AG08395 (cell line): ENCODE measurements at places on chromosomes 5 and 9.

DNA sequence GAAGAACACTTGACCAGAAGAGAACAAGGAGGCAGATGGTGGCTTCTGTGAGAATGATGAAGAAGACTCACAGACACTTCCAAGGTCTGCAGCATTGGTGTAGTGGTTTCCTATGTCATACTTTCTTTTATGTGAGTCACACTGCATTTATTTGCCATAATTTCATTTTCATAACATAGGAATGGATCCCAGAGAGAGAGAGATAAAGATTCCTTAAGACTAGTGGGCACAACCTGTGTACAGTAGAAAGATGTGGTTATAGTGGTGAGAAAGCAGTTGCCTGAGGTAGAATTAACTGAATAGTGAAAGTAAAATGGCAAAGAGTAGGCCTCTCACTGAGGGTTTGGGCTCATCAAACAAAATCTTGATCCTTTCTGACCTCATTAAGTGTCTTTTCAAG lies 7.6 kb upstream of the CCDC152 start:
- DNase-seq, result no peak

DNA sequence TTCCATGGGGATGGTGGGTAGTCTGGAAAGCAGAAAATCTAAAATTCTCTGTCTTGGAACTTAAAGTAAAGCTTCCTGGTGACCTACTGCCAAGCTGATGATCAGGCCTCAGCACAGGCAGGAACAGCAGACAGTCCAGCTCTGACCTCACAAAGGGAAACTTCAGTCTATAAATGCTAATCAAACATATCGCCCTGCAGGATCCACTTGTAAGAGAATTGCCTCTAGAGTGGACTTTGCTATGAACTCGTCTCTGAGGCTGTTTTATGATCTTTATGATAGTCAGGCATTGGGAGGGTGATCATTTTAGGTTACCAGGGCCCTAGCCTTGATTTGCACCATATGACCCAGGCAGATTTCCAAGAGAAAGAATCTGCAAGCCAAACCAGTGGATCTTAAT lies 67.6 kb upstream of the SELENOP start:
- DNase-seq, result no peak

DNA sequence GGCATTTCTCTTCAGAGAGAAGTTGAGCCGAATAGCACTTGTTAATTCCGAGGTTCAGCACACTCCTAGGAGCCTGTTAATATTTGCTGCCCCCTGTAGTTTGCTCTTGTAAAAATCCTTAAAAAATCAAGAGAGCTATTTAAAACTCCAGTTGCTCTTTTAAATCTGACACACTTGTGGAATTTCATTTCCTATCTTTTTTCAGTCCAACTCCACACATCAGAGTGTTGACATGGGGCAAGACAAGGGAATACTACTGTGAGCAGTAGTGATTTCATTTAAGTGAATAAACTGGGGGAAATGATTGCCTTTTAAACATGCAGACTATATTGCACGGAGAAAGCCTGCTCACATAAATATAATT lies 1096.3 kb upstream of the DMAC1 start:
- no peak for DNase-seq

- no peak for DNase-seq
These were observed 29.3 kb downstream of the CSF1R start for GRCh38 chr5:150057052-150057451.

DNA sequence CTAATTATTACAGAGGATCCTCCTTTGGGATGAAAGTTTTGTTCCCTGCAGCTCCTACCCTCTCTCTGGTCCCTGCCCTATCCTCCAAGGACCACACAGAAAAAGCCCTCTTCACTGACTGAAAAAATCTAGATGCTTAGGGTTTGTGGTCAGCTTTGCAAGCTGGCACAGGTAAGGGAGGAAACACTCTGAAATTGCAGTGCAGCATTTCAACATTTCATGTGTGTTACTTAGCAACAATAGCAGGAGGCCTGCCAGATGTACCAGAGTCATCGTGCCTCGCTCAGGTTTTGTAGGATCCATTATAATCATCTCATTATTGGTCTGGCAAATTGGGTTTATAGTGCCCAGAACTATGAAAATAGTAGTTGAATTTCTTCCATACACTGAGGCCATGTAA lies 109.5 kb downstream of the PALM2AKAP2 start:
- DNase-seq, result no peak

DNA sequence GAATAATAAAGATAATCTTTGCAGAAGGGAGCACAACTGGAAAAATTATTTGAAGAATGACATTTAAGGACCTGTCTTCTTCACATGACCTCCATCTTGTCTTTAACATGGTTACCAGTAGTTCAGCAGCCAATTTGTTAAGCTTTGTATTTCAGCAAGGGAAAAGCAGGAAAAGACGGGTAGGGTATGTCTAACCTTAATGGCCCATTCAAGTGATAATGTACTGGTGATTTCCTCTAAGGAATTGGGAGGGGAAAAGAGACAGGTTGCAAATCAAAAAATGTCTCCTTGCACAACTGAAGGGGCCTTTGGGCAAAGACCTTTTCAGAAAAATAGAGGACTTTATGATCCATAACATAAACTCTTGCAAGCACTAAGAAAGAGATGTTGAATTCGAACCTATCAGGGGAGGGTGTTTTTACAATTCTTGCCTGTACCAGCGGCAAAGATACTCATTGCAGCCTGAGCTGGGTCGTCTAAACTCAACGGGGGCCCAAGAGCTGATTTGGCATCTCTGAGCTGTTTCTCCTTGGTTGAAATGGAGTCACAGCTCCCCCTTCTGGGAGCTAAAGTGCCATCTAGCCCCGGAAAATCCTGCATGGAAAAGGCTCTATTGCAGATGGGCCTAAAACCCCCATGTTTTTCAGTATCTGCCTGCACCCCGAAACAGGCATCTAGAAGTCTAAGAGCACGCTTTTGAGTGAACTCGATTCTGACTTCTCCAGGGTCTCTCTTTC lies 3.8 kb downstream of the BRINP1 start:
- peak; percentile 44 for DNase-seq

DNA sequence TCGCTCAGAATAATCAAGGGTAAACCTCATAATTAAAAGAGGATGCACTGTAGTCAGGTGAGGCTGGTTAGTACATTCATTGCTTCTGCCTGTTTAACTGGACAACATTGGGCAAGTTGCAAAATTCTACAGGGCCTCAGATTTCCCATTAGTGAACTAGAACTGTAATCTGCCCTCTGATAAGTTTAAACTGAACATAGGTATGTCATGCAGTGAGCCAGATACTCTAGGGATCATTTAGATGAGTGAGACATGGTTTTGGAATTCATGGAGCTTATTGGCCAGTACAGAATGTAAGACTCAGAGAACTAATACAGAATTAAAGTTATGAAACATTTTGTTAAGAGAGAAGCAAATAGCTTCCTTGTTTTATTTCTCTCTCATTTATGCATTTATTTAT lies 35.9 kb downstream of the RNF44 start:
- DNase-seq, result peak; percentile 85

DNA sequence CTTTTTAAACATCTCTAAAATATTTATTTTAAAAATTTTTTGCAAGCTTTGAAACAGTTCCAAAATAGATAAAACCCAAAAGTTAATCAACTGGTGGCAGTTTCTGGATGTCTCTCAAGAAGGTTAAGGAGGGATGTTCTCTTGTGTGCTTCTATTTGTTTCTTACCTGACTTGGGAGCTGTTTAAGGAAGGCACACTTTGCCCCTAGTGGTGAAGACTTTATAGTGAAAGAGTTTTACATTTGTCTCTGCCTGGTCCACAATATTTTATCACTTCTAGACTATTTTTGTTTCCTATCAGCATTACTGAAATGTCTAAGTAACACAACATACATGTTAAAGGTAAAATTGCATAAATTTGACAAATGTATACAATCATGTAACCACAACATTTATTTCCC lies 552.8 kb downstream of the SEMA5A start:
- peak; percentile 18 for DNase-seq

DNA sequence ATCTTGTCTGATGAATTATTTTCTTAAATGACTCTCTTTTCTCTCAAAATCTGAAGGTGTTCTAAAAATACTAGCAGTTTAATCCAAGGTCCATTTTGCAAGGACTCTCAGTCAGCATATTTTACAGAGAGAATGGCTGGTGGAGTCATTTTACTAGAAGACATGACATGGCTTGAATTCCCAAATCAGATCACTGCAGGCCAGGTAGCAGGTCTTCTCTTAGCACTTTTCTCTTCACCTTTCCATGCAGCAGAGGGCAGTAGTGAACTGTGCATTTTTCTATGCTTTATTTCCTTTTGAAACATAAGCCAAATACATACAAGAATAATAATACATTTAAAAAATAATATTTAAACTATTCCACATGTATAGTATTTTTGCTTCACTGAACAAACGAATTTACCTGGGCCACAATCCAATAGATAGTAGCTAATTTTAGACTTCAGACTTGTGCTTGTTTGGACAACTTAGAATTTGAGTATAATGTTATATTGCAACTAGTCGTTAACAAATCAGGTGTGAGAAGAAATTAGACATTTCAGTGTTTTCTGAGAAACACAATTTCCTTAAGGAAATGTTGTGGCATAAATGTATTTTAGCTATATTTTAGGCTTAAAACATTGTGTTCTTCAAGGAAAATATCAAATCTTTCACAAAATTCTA lies 289.4 kb upstream of the DAB2 start:
- peak; percentile 46 for DNase-seq

DNA sequence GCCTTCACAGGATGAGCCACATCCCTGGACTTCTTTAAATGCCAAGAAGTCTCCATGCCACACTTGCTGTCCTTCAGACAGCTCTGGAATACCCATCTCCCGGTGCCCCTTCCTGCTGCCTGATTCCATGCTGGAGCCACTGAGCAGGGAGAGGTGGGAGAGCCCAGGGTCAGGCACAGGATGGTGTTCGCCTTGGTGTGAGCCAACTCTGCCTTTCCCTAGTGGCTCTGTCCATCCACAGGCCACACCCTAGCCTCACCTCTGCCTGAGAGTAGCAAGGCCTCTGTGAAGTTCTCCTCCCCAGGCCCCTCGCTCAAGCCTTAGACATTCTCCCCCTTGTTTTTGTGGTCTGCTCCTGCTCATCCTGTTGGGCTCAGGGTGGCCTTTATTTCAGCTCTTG lies 54.2 kb upstream of the ANGPTL2 start:
- no peak for DNase-seq

- no peak for DNase-seq
These were observed 274.5 kb downstream of the HSPA4 start for GRCh38 chr5:133326361-133326760.

GRCh38 chr5:126044111-126044668 lies 379.0 kb upstream of the GRAMD2B start:
- no peak for DNase-seq

- no peak for DNase-seq
These were observed 166.4 kb upstream of the MVB12B start for GRCh38 chr9:126160067-126160853.

DNA sequence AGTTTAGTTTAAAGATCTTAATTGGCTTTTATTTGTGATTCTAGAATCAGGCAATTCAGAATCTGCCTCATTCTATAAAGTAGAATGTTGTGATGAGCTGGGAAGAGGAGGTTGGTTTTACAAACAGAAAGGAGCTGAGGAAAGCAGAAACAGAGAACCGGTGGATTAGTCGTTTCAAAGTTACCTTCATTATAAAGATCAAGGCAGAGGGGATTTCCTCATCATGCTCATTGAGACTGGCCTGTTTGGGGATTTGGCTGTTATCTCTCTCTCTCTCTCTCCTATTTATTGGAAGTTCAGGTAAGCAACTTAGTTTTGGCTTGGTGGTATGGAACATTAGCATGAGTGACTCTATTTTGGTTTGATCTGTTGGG lies 134.0 kb downstream of the GCNT1 start:
- no peak for DNase-seq

- no peak for DNase-seq
These were observed 126.0 kb upstream of the FAM120A start for GRCh38 chr9:93325307-93326035.

- peak; percentile 20 for DNase-seq
These were observed 632 bp downstream of the UBAP1 start for GRCh38 chr9:34179213-34180136.

DNA sequence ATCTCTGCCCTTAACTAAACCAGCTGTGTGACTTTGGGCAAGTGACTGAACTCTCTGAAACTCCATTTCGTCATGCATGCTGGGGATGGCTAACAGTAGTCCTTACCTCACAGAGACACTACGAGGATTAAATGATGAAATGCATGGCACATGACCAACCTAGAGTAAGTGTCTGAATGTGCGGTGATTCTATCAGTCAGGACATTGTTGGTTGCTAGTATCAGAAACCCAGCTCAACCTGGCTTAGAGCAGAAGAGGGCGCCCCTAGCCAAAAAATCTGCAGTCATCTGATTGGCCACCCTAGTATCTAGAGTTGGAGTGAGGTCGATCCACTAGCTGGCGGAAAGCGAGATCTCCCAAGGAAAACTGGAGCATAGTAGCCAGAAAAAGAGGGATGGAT lies 25.2 kb downstream of the NEURL1B start:
- no peak for DNase-seq

- no peak for DNase-seq
These were observed 53.0 kb upstream of the KLF4 start for GRCh38 chr9:107542411-107543157.

- DNase-seq, result no peak
These were observed 81.8 kb upstream of the FANCC start for GRCh38 chr9:95399261-95399660.

DNA sequence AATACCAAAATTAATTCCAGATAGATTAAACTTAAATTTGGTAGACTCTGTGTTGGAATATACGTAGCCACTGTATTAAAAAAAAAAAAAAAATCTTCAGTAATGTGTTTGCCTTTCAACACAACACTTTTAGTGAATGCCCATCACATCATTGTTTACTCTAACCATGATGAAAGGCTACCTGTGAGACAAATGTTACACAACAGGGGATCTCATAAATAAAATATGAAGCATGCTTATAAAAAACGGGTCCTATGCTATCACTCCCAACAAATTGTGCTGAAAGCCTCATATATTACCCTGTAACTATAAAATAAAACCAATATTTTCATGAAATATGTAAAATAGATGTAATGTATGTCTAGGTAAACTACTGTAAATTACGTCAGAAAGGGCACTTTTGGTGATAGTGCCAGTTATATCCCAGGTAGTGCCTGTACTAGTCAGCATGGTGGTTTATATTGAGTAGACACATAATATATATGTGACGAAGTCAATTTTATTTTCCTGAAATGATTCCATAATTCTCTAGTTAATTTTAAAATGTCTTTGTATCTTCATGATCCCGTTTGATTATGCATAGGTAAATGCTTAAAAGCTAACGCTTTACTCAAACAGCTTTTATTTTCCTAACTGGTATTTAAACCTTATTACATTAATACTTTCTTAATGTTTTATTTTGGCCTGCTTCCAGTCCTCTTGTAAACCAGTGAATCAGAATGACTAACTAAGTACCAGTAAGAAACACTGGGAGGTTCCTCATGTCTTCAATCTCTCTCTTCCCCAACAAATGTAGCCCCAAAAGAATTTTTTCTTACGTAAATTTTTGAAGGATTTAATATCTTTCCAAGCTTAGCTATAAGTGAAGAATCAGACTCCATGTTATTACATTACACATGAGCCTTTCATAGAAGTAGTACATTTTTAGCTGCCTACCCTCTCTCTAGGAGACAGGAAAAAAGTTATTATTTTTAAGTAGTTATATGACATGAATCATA lies 420.3 kb downstream of the GABRG2 start:
- DNase-seq, result no peak

GRCh38 chr5:55699041-55699688 lies 13.0 kb downstream of the SLC38A9 start:
- DNase-seq, result no peak

GRCh38 chr5:1661311-1661710 lies 137.6 kb upstream of the LPCAT1 start:
- no peak for DNase-seq
